ENCODE measurements at places on chromosomes 2 and 18.

DNA sequence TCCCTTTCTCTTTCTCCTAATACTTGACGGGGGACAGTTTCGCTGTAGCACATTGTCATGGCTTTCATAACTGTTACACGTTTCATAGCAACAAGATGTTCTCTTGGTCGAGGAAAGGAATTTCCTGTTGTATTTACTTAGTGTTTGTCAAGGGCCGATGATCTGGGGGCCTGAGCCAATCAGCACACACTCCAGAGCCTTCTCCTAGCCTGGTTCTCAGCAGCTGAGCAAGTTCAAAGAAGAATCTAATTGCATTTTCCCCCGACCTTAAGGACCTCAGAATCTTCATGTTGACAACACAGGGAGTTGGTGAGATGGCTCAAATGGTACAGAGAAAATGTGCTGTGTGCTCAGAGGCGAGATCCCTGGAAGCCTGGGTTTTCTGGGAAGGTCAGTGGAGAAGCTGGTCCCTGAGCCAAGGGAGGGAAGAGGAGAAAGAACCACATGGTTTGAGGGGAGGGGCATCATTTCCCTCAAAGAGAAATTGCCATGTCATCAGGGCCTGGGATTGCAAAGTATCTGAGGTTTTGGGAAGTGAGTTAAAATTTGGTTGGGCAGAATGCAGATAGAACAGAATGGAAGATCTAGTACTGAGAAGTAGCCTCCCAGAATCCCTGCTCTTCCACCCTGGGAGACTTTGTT lies 76.9 kb upstream of the AGAP1 start:
- DNase-seq, result peak; percentile 15

GRCh38 chr2:131046918-131047652 lies 46.2 kb downstream of the FAM168B start:
- no peak for DNase-seq

DNA sequence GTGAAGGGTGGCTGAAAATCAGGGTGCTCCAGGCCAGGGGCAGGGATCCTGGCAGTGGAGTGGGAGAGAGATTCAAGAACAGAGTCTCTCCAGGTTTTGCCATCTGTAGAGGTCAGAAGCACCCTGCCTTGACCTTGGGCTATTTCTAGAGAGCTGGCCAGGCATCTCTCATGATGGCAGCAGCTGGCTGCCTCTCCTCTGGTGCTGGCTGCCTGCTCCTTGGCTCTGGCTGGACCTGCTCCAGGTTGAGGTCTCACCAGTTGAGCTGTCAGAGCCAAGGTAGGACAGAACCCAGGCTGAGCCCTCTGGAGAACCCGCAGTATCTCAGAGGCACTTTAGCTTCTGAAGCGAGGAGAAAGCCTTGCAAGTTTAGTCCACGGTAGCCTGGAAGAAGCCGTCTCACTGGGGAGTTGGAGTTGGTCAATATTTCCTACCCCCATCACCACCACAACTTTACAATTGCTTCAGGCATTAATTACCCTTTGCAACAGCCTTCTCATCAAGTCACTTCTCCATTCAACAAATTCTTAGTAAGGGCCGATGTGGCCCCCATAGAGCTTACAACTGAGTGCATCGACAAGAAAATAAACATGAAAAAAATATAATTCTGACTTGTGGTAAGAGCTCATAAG lies 25.6 kb downstream of the GNLY start:
- DNase-seq, result no peak

DNA sequence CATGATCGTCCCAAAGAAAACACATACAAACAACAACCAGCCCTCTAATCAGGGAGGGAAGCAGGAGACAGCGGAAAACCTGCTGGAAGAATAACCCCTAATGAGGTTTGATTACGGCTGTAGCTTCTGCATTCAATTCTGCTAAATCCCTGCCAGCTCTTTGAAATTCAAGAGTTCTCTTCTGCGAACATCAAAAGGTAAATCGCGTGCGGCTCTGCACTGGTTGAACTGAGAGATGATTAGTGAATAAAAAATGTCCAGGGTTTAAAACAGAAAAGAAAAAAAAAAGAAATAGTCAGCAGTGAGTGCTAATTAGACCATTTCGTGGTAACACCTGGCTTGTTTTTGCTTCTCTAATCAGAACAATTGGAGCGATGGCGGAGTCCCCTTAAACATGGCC lies 153.0 kb upstream of the CAPN13 start:
- no peak for DNase-seq

DNA sequence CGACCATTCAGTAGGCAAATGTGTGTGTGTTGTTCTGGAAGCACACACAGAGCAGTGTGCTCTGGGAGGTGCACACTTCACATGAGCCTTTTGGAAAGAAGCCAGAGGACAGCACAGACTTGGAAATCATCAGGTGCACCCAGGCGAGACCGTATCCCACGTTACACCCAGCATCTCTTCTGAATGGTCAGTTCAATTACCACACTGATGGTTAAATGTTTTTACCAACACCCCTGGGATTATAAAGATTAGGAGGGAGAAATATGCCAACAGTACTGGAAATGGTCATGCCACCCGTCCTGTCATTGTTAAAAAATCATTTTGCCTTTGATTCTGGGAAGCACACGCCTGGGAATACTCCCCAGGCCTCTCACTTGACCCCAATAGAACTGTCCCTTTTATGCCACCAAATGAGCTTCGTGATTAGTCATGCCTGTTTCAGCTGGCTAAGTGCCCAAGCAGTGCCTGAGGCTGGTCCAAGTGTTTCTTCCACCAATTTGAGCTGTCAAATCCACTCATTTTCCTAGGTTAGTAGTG lies 183.7 kb downstream of the NRP2 start:
- peak; percentile 79 for DNase-seq

- no peak for DNase-seq
These were observed 144.9 kb upstream of the MYCN start for GRCh38 chr2:15795426-15795825.

DNA sequence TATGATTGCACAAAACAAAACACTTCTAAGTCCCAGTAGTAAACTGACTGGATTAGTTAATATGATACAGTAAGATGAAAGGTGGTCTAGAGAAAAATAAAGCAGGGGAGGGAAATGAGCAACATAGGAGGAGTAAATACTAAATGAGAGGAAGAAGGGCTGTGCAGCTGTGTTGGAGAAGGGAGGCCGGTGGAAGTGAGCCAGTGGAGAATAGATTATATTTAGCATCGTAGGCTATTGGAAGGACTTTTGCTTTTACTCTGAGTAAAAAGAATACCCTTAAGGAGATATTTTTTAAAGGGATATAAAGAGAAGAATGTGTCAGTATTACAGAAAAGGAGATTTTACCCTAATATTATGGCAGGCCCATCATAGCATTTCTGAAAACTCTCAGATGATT lies 12.7 kb downstream of the WDR75 start:
- DNase-seq, result no peak

DNA sequence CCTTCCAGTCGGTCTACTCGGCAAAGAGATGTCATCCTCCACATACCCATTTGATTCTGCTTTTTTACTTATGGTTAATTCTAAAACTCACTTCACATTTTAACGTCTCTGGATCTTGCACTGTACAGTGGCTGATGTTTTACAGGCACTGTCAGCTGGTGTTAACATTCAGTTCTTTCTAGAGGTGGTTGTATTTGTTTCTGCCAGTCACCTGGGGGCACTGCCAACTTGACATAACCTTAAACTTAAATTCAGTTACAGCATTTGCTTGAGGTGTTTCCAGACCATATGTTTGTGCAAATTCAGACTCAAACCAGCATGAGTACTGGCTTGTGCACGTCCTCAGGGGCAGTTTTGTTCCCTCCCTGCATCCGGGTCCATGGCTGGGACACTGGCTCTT lies 5.3 kb upstream of the TMEM185B start:
- no peak for DNase-seq

- peak; percentile 62 for DNase-seq
These were observed 617 bp downstream of the SRBD1 start for GRCh38 chr2:45610281-45611019.

DNA sequence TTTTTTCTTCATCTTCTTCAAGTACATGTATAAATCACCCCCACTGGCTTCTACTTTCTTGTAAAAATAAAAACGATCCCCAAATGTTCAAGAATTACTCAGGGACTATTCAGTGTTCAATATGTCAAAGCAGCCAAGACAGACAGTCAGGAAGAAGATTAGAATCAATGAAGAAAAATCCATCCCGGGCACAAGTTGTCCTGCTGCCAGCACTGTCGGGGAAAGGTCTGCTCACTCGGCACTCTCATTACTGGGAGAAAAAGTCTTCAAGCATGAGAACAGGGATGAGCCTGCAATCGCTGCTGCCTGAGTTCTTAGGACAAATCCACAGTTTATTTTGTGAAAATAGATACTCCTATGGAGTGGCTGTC lies 482.8 kb upstream of the KLHL29 start:
- no peak for DNase-seq

DNA sequence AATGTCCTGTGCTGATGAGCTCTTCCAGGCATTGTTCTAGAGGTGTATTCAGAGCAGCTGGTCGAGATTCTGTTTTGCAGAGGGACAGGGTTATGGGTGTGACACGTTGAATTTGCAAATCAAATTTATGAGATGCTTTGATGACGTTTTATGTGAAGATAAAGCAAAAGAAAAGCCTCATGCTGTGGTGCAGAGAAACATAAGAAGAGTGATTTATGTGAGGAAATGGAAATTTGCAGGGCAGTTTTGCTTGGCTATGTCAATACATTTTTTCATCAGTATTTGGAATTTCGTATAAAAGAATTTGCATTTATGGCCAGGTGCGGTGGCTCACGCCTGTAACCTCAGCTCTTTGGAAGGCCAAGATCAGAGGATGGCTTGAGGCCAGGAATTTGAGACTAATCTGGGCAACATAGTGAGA lies 36.4 kb downstream of the TSN start:
- DNase-seq, result no peak

GRCh38 chr2:85656468-85656867 lies 11.5 kb downstream of the SFTPB start:
- DNase-seq, result peak; percentile 8

DNA sequence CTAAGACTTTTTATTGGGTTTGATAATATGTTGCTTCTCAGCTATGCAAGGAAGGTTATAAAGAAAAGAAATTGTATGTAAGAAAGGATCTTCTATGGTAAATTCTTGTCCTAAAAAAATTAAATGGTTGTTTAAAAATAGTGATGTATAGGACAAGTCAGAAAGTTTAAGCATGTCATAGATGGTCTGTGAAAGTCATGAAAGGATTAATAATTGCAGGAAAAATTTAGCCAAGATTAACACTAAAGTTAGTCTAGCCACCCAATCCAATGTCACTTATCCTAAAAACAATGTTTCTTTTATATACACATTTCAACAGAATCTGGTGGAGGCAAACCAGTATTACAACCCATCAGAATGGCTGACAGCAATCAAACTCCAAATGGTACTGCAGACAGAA lies 1046.7 kb upstream of the SLC39A10 start:
- no peak for DNase-seq

DNA sequence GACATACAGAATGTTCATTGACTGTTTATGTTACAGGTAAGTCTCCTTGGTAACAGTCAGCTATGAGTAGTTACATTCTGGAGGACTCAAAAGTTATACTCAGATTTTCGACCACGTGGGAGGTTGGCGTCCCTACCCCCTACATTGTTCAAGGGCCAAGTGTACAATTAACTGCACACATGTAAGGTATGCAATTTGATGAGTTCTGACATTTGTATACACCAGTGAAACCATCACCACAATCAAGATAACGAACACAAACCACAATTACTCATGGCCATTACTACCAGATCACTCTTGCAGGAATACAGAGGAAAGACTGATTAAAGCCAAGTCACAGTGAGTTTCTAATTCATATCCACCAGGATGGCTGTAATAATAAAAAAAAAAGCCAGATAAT lies 39.6 kb upstream of the LDLRAD4 start:
- peak; percentile 35 for DNase-seq

GRCh38 chr2:121833358-121833723 lies 77.9 kb downstream of the TSN start:
- DNase-seq, result no peak

- DNase-seq, result no peak
These were observed 50.5 kb downstream of the GAREM1 start for GRCh38 chr18:32420084-32420750.

- no peak for DNase-seq
These were observed 760.3 kb upstream of the SOX11 start for GRCh38 chr2:4931721-4932365.

Data from RCC 7860 (cell line).